CD4-positive, alpha-beta T cell treated with Interferon alpha-2 for 1 hour (primary cell): ENCODE measurements at places on chromosomes 2 and 18.

- DNase-seq, result no peak
Observed at GRCh38 chr2:160429248-160430000, 64.2 kb downstream of the RBMS1 start.

GRCh38 chr2:27446057-27446456, 3.9 kb downstream of the KRTCAP3 start:
- no peak for DNase-seq

DNA sequence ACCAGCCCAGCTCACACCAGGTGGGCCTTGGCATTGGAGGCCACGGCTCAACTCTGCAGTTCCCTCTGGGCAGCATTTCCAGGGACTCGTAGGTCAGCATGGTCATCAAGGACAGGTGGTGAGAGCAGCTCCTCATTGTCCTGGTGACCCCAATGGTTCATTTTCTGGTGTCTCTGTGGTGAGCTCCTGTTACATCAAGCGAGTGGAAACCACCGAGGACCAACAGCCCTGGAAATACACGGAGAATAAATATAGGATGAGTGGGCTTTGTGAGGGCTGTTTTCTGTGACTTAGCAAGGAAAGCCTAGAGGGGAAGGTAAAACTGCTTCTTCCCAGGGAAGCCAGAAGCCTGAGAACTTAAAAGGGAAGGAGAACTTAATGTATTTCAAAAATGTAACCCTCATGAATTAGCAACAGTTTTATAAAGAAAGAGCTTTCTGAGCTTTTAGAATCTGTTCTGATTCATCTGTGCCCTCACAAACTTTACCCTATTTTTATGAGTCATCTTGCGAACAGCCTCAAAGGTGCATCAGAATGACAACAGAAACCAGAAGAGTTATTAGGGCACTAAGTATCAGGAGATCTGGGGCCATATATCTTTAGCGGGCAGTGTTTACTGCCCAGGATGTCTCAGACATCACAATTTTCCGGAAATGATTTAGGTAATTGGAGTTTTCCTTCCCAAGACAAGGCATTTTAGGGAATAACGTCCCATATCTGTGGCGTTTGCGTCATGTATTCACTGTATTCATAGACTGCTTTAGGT, 18.7 kb downstream of the C2orf92 start:
- DNase-seq, result no peak

GRCh38 chr18:23981369-23981980, 33.1 kb upstream of the TTC39C start:
- DNase-seq, result no peak

- DNase-seq, result no peak
Observed at GRCh38 chr2:207241198-207241597, 75.5 kb upstream of the KLF7 start.

GRCh38 chr2:98608962-98609604, 694 bp downstream of the UNC50 start:
- DNase-seq, result no peak

- DNase-seq, result no peak
Observed at GRCh38 chr18:75915941-75916623, 488.6 kb upstream of the SMIM21 start.

DNA sequence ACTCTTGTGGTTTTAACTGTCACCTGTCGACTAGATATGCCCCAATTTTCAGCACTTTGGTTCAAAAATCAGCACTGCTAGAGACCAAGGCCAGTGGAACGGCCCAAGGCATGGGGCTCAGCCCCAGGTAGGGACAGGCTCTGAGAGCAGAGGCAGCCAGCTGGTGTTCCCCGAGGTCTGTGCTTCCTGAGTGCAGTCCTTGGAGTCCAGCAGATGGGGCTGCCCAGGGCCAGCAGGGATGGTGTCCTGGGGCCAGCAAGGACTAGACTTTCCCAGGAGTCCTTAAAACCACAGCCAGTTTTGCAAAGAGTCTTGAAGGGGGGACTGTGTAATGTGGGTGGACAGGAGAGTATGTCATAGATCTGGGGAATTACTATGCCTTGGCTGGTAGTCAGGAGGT, 56.3 kb downstream of the POMC start:
- no peak for DNase-seq

DNA sequence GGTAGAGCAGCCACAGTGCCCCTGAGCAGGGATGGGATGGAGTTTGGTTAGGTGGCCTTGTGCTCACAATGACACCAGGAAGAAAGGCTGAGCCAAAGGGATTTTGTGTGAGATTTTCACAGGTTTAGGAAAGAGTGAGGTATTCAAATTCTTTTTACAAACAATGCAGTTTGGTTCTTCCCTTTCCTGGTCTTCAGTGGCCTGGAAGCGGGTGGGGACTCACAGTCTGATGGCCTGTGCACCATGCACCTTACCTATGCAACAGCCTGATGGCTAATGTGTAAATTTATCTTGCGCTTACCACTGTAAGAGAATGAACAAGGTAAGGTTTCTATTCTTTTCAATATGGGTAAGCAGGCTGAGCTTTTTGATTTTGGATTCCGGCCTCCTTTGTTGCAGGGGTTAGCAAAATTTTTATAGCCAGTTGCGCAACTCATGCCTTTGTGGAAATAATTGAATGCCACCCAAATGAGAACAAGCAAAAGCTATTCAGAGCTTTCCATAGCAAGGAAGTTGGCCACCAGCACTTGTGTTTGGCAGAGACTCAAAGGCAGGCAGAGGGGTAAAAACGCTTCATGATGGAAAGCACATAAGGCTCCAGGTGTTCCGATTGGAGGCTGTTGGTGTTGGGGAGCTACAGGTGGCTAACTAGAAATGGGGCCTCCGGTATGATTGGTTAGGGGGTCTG, 23.8 kb upstream of the IL1R2 start:
- no peak for DNase-seq
